ENCODE measurements at places on chromosomes 12 and 14.

DNA sequence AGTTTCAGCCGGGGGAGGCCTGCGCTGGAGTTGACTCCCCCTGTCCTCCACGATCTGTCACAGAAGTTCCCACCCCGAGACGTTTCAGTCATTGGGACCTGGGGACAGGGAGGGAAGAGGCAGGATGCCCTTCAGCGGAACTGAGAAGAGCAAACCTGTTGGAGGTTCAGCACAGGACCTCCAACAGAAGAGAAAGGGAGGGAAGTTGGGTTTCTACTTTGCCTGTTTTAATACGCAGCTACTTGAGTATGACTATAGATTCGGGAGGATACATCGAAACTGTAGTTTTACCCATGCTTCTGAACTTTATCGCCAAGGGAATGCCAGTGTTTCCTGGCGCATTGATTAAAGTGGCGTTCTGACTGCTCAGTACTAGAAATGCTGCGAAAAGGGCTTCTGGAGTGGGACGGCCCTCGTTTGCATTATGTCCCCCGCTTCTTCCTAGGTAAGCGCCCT, 2.3 kb upstream of the DUSP6 start:
- DNase-seq = no peak

- DNase-seq = no peak
Observed at GRCh38 chr12:114404083-114404925, 1.6 kb downstream of the TBX5 start.

- DNase-seq = no peak
Observed at GRCh38 chr14:70086685-70087379, 101.9 kb downstream of the SLC8A3 start.

DNA sequence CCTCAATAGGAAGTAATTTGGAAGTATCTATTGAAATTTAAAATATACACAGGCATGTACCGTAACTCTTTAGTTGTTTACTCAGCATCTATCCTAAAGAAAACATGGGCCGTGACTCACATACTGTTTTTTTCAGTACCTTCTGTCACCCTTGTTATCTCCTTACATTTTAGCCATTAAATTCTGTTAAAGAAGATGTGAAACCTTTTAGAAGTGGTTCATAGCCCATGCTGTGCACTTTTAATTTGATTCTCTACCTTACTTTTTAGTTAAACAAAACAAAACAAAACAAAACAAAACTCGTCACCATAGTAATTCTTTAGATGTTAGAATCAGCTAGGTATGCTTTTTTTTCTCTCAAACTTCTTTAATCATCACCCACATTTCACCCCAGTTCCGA, 494.4 kb upstream of the RGS6 start:
- no peak for DNase-seq

DNA sequence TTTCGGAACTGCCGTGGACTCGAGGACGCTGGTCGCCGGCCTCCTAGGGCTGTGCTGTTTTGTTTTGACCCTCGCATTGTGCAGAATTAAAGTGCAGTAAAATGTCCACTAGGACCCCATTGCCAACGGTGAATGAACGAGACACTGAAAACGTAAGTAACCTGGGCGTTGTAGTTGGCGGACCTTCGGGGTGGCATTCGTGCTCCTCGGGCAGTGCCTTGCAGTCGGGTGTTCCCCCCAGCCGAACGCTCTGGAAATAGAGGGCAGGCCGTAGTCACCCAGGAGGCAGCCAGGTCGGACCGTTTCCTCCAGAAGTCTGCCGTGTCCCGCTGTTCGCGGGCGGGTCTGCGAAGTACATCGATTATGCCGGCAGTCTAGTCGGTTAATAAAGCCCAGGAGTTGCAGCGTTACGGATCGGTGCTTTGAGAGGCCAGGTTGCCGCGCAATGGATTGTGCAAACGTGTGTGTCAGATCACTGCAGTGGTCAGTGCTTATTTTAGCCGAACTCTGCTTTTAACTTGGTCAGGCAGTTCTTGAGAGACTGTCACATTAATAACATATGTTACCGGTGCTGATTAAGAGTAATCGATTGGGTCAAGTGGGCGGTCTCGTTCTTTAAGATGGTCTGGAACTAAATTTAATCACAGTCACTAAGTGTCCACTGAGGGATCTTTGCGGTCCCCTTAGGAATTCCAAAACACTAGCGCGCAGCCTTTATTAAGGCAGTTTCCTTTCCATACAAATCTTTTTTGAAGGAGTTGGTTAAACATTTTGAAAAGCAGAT, 906 bp downstream of the MARK3 start:
- no peak for DNase-seq

- DNase-seq = no peak
Observed at GRCh38 chr14:50060871-50061663, 55.3 kb downstream of the VCPKMT start.

Data from NCI-H2029 (cell line).